ENCODE measurements at places on chromosomes 7 and 10.

DNA sequence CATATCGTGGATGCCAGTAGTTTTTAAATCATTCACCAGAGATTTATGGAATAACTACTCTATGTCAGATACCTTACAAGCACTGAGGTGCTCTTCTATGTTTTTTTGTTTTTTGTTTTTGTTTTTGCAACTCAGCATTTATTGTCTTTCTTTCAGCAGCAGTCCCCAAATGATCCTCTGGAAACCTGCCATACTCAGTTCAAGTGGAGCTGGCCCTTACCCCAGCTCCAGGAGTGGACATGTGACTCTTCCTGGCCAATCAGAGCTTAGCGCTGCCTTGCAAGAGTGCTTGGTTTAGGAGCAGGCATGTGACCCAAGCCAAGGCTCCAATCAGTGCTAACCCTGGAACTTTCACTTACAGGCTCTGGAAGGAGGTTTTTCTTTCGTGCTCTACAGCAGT is 356.6 kb upstream of the ZMIZ1 start:
- DNase-seq = no peak

DNA sequence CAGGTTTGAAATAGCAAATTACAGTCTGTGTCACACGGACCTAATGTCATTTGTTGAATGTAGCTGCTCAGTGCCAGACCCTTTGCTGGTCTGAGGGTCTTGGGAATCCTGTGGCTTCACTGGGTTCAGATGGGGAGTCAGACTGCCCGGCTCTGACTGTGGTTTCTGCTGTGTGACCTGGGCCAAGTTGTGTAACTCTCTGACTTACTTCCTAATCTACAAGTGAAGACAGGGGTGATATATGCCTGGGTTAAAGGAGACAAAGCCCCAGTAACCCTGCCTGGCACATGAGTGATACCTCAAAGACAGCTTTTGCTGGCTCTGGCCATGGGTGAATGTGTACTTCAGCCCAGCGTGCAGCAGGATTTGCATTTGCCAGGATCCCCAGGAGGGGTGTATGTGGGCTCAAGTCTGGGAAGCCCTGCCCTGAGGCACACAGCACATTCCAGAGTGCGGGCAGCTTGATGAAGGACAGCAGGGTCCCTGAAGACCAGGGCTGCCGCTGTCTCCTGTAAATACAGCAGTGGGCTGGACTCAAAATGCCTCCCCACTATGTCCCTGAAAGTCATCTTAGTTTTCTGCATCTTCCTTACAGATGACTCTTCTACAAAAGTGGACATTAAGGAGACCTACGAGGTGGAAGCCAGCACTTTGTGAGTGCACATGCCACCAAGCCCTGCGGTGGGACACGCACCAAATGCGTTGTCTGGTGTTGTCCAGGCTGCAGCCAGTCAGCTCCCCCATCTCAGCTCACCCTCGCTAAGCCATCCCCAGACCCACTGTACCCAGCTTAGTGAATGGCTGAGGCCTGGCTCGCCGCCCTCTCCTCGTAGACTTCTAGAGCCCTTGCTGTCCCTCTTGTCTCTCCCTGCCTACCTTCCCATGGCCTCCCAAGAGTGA is 16.4 kb downstream of the NACAD start:
- no peak for DNase-seq

GRCh38 chr10:121339114-121339513 is 259.1 kb downstream of the FGFR2 start:
- DNase-seq = no peak

- no peak for DNase-seq
Measured at GRCh38 chr10:112288486-112288885, 5.3 kb downstream of the TECTB start.

GRCh38 chr10:122298598-122299301 is 27.7 kb downstream of the BTBD16 start:
- DNase-seq = peak; percentile 41

DNA sequence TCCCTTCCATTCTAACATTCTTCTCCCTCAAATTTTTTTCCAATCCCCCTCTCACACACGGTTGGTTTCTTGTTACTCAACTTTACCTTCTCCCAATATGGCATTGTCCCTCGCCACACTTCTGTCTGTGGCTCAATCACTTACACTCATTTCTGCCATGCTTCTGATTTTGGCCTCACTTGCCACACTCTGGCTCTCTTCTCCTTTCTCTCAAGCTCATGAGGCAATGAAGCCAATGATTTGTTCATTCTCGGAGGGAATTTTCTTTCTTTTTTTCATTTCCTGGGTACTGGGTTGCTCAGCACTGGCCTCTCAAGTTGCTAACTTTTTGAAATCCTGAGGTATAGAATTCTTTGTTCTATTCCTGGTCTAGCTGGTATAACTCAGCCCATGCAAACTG is 4.0 kb upstream of the MYOZ1 start:
- no peak for DNase-seq

GRCh38 chr10:24493165-24493564 is 230.5 kb downstream of the ARHGAP21 start:
- no peak for DNase-seq

GRCh38 chr10:116880716-116881482 is 31.6 kb downstream of the ENO4 start:
- no peak for DNase-seq

- no peak for DNase-seq
Measured at GRCh38 chr10:129777687-129778086, 186.4 kb downstream of the EBF3 start.

GRCh38 chr10:71447676-71448075 is 51.0 kb downstream of the CDH23 start:
- DNase-seq = no peak

DNA sequence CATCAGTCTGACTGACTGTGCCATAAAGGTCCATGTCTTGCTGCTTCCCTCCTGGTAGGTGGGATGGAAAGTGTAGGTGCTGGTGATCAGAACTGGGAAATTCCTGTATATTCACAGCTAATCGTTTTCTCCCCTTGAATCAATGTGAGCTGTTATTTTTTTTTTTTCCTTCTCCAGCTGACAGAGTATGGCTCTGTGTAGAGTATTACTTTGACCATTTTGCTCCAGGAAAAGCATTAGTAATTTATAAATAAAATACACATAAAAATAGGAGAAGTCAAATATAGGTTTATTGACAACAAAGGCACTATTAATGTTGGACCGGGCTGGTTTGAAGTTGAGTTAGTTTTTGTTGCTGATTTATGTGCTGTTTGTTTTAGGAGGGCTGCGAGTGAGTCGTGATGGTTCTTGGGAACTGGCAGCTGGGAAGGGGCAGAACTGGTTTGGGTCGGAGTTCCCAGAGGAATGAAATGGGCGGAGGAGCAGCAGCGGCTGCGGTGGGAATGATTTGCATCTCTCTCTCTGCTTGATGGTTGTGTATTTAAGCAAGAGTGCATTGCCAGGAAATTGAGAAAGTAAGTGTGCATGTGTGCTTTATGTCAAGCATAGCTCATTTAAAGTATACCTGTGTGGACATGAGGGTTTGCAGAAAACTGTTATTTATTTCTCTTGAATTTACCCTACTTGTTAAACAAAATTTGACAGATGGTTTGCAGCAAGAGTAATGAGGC is 80.9 kb downstream of the LRMDA start:
- DNase-seq = no peak

DNA sequence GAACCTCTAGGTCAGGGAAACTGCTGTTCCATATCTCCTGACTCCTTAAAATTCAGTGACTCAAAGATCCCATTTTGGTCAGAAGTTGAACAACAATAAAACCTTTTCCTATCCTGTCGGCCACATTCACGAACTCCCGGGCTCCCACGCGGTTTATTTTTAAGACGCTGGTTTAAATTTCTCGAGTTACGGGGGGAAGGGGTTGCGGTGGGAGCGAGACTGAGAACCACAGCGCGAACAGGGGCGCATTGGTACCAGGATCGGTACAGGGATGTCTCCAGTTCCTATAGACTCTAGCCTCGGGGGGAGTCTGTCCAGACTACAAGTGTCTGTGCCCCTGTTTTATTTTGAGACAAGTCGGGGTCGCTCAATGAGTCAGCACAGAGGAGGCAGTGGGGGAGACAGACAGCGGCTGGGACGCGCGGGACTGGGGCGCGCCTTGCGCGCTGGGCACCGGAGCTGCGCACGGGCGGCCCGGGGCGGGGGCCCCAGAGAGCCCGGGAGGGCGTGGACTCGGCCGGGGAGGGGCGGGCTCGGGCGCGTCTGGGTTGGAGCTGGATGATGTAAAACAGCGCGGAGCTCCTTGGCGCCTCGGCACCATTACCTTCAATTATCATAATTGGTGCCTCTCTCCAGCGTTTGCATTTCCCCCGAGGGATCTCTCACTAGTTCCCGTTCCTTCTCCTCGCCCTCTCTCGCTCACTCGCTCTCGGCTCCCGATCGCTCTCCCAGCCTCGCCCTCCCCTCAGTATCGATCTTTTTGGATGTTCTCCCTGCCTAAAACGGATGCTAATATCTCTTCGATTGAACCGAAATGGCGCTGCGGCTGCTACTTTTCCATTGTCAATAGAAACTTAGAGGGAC is 8.7 kb upstream of the BAMBI start:
- no peak for DNase-seq

DNA sequence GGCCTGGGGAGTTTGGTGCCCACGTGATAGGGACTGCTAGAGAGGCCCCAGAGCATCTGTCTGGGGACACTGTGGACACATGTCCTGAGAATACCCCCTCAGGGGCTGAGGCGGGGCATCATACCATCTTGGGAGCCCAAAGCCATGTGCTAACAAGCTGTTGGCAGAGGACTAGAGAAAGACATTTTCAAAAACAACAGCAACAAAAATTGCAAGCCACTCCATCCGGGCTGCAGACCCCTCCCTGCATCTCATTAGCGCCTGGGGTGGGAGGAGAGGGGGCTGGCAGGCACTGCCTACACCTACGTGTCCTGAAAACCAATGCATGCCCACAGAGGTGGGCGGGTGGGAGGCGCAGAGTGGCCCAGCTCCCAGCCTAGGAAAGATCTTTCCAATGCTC is 507.4 kb upstream of the PODXL start:
- DNase-seq = no peak

DNA sequence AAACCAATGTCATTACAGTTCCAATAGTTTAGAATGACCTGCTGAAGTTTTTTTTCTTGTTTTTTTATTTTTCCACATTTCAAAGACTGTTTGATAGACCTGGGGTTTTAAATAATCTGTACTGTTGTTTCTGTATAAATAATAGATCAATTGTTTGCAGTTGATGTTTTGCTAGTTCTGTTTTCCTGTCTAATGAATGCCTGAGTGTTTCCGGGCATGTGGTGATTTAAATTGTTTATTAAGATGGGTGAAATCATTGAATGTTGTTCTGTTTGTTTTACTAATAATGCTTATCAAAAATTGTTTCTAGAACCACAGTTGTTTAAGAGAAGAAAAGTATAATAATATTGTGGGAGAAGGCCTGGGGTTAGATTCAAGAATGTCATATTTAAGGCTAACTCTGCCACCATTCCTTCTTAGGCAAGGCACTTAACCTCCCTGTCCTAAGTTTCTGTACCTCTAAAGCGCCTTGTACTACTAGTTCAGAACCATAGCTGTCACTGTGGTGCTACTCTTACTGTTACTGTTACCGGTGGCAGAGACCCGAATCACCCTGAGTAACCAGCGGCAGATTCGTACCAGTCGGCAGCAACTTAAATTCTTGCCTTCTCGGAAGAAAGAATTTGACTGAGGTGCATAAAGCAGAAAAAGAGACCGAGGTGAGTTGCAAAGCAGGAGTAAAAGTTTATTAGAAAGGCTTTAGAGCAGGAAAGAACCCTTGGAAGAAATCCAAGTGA is 1014.1 kb downstream of the REEP3 start:
- no peak for DNase-seq

DNA sequence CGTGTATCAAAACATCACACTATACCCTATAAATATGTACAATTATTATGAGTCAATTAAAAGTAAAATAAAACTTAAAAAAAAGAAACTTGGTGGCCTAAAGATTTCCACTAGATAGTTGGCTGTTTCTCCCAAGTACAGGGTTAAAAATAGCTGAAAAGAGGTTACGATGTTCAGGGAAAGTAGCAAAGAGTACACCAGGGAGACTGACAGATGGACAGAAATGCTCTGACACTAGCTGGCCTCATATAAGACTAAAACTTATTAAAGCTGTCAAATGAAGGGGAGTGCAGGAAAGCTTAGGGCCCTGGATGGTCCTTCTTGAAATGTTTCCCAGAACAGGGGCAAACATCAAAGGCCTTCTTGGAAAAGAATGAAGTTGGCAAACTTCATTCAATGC is 51.3 kb downstream of the TCAF1 start:
- DNase-seq = no peak

GRCh38 chr7:64463636-64464375 is 99.1 kb downstream of the ZNF680 start:
- peak; percentile 29 for DNase-seq

DNA sequence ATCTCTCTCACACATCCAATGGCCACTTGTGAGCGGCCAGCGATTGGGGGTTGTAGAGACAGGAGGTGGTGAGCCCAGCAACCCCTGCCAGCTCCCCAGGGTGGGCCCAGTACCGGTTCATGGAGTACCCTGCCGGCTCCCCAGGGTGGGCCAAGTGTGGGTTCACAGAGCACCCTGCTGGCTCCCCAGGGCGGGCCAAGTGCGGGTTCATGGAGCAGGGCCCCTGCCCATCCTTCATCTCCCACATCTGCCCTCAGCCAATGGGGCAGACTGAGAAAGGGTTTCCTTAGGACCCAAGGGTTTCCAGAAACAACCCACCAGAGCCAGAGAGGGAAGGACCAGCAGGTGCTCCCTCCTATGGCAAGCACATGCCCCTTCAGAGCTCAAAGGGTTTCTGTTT is 21.4 kb upstream of the SLIT1 start:
- DNase-seq = no peak

GRCh38 chr10:1169186-1169885 is 113.2 kb downstream of the WDR37 start:
- no peak for DNase-seq

GRCh38 chr7:66150471-66150870 is 35.8 kb downstream of the CRCP start:
- no peak for DNase-seq

DNA sequence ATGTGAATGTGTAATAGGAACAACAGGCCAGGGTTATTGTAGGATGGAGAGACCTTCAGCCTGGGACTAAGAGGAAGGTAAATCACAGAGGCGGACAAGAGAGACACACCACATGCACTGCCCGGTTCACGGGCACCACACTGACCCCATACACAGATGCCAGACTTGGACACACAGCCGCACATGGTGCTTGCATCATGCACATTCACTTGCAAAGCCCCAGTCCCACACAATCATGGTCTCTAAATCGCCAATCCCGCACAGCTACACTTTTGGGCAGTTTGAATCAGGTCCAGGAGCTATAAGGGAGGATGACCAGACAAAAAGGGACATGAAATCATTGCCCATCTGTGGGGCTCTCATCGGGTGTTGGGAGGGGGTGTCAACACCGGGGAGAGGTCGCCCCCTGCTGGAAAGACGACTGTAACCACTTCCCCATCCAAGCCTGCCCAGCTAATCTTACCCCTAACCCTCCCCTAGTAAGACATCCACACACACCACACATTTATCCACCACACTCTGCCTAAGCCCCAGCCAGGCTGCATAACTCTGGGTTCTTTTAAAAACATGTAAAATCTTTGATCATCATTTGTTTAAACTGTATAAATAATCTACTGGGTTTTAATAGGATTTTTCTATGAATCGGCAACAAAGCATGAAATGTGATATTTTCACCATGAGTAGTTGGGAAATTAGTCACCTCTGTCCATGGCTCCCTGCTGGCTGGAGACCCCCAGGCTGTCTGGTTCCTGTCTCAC is 40.5 kb upstream of the SLF2 start:
- peak; percentile 96 for DNase-seq

All from D721Med (cell line).